Activated T-helper 1 cell treated with Interleukin-2 at 50 U/mL for 16 hours (primary cell): ENCODE measurements at places on chromosomes 7 and 10.

DNA sequence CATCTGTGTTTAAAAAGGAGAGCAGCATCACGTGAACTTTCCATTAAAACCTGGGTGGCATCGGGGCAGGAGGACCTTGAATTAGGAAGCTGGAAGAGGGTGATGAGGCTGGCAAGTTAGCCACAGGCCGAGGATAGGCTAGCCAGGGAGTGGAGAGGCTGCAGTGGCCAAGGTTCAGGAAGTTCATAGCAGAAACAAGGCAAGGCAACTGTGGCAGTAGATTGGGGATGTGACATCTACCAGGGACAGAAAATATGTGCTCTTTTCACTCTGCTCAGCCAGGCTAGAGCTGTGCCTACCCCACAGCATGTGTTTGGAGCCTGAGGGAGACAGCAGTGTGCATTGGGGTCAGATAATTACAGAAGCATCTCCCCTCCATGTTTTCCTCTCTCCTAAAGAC lies 2.2 kb upstream of the INPP5F start:
- DNase-seq = no peak

GRCh38 chr10:126117196-126117595 lies 220.8 kb downstream of the FANK1 start:
- DNase-seq = no peak

GRCh38 chr7:27241189-27242056 lies 1.2 kb upstream of the EVX1 start:
- no peak for DNase-seq

DNA sequence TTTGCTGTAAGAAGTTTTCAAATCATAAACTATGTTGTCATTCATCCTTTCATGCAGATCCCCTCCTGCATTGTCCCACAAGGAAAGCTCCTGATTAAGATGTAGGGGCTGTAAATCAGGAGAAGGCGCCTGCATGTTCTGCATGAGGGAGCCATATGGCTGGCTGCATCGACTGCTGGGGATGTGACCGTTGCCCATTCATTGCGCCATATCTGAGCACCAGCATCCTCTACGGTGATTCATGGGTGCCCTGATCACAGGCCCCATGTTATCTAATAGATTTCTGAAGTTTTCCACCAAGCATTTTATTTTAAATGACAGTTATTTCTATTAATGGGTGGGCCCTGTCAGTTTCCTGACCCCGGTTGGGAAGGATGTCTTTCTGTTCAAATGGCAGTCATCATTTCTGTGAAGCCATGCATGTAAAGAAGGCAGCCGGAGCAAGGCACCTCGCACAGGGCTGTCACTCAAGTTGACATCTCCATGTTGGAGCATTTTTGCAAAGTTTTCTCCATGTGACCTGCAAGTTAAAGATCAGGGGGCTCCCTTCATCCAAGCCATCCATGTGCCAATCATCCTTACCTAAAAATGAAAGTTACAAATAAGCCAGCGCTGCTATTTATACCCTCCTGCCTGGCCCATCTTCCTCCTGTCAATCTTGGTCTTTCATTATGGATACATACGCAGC lies 128.8 kb downstream of the TEX36 start:
- no peak for DNase-seq

- no peak for DNase-seq
Observed at GRCh38 chr10:60417901-60418300, 28.2 kb upstream of the ANK3 start.

DNA sequence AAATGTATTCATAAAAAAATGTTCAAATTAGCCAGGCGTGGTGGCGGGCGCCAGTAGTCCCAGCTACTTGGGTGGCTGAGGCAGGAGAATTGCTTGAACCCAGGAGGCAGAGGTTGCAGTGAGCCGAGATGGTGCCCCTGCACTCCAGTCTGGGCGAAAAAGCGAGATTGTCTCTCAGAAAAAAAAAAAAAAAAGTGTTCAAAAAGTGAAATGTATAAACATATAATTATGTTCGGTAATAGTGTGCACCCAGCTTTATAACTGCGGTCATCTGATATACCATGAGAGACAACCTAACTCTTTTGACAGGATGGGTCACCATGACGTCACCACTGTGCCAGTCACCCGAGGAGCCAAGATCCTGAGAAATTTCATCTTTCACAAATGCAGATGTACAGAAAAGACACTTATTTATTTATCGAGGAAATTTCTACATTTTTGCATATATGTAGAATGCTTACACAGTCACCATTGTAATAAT lies 594 bp upstream of the RP9 start:
- DNase-seq = no peak

- no peak for DNase-seq
Observed at GRCh38 chr10:13865758-13866491, 279.2 kb downstream of the PRPF18 start.

- DNase-seq = peak; percentile 37
Observed at GRCh38 chr7:151432658-151433521, 7.1 kb downstream of the CRYGN start.

DNA sequence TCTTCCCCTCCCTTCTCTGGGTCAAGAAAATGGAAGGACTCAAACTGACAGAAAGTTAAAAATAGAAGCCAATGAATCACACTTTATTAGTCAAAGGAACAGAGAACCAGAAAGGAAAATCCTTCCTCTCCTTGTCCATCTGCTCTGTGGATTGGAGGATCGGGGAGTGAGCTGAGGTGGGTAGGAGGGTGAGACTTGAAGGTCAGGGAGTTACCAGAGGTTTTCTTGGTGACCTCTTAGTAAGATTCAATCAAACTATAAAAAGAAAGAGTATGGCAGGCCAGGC lies 12.2 kb downstream of the TLX1 start:
- DNase-seq = no peak

GRCh38 chr7:115548756-115549155 lies 481.8 kb downstream of the TFEC start:
- no peak for DNase-seq

DNA sequence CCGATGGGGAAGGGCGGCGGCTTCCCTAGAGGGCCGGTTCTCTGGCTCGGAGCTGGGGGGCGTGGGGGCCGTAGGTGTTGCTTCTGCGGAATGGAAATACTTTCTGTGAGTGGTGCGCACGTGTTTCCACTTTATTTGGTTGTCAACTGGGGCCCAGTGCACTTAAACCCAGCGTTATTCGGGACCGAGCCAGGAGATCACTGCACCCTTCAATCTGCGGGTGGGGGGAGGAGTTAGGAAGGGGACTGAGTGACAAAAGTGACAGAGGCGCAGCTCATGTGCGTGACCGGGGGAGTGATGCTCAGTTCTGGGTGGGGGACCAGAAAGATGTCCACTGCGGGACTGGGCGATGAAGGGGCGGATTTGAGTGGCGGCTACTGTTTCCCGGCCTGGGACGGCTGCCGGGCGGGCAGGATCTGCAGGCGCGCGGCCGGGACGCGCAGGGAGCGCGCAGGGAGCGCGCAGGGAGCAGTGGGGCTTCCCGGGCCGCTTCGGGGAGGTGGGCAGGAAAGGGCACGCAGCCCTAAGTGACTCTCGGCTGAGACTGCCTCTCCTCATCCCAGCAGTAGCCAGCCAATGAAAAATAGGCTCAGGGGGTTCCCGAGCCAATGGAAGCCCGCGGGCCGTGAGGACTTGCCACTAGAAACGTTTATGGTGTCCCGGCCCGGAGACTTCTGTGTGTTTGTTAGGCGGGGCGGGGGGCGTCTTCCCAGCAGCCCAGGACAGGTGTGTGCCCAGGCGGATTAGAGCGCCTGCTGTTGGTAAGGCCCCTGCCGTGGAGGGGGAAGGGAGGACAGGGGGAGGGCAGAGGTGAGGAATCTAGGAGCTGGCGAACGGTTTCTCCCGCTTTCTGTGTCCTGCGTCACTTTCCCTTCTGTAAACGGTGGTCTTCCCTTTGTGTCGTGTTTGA lies 54.3 kb upstream of the KDM7A start:
- DNase-seq = peak; percentile 31

GRCh38 chr10:86506062-86506461 lies 15.5 kb downstream of the WAPL start:
- DNase-seq = no peak

DNA sequence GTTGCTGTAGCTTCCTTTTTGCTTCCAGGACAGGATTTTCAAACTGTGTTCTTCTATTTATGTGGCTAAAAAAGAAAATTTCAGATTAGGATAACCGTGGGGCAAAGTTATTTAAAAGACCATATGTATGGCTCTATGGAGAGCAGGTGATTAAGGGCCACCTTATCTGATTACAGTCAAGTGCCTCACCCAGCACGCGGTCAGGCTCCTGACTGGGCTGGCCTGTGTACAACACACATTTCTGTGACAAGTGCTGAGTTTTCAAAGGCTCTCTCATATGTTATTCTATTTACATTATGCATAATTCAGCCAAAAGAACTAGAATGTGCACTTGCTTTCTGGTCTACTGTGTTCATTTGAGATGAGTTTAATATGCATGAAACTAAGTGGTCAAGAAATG lies 547.4 kb downstream of the PHTF2 start:
- DNase-seq = no peak

GRCh38 chr10:86632951-86633350 lies 21.4 kb upstream of the OPN4 start:
- DNase-seq = no peak

DNA sequence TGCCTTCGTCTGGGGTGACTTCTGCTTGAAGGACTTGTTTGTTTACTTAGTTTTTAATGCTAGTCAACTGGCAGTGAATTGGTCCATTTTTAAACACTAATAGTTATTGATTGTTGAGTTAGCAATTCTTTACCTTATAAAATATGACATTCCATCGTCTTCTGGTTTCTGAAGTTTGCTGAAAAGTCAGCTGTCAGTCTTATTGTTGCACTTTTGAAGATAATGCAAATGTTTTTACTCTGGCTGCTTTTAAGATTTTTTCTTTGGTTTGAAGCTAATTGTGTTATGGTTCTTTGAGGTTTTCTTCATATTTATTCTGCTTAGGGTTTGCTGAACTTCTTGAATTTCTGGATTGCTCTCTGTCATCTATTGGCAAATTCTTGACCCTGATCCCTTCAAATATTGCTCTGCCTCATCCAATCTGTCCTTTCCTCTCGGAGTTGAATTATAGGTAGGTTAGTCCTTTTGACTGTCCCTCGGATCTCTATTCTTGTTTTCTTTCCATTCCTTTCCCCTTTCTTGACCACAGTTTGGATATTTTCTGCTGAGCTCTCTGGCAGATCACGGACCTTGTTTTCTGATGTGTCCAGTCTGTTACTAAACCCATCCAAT lies 24.2 kb downstream of the MGMT start:
- DNase-seq = no peak

DNA sequence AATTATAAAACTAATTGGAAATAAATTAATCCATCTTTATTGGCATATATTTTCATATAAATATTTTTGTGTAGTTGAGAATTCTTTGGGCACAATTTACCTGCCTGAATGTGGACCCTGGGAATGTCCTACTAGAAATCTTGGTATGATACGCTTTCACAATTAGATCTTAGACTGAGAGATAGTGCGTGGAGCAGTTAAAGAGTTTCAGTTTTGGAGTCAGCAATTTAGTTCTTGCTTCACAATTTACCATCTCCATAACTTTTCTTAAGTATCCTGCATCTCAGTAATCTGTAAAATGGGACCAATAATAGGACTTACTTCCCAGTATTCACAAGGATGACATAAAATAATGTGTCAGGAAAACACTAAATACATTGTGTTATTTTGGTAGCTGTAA lies 2.0 kb downstream of the MTPN start:
- DNase-seq = no peak

DNA sequence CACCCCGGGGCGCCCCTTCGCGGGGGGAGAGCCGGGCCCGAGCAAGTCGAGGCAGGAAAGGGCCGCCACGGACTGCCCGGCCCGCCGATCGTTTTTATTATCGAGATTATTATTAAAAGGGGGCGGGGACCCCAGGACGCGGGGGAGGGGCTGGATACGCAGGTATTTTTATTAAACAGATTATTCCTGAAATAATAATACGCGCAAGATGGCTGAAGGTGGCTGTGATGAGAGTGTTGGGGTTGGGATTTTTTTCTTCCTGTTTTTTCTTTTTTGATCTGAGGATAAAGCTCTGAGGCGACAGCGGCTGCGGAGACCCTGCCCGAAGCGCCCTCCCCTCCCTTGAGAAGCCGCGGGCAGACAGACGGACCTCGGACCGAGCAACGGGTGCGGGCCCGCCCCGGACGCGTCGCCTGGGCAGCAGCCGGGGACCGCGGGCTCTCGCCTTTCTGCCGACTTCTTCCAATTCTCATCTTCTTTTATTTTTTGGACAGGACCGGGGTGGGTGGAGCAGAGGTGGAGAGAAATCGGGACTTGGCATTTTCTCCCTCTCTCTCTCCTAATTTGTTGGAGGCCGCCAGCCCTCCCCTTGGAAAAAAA lies 1.4 kb upstream of the TRIM8 start:
- DNase-seq = peak; percentile 35

DNA sequence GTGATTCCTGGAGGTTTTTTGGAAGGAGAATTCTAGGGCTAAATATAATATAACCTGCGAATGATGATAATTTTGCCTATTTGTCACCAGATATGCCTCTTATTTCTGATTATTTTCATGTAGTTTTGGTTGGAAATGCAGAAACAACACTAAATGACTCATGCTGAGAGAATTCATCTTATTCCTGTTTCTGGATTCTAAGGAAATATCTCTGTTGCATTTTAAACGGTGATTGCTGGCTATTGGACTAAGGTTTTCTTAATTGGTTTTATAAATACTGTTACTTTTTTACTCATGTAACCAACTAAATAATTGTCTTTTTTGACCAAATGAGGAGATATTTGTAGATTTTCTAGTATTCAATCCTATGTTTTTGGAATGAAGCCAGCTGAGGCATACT lies 204.9 kb upstream of the NPSR1 start:
- no peak for DNase-seq

- DNase-seq = no peak
Observed at GRCh38 chr7:24403557-24403956, 119.6 kb downstream of the NPY start.

GRCh38 chr7:132004529-132004928 lies 448.1 kb upstream of the PODXL start:
- DNase-seq = no peak

DNA sequence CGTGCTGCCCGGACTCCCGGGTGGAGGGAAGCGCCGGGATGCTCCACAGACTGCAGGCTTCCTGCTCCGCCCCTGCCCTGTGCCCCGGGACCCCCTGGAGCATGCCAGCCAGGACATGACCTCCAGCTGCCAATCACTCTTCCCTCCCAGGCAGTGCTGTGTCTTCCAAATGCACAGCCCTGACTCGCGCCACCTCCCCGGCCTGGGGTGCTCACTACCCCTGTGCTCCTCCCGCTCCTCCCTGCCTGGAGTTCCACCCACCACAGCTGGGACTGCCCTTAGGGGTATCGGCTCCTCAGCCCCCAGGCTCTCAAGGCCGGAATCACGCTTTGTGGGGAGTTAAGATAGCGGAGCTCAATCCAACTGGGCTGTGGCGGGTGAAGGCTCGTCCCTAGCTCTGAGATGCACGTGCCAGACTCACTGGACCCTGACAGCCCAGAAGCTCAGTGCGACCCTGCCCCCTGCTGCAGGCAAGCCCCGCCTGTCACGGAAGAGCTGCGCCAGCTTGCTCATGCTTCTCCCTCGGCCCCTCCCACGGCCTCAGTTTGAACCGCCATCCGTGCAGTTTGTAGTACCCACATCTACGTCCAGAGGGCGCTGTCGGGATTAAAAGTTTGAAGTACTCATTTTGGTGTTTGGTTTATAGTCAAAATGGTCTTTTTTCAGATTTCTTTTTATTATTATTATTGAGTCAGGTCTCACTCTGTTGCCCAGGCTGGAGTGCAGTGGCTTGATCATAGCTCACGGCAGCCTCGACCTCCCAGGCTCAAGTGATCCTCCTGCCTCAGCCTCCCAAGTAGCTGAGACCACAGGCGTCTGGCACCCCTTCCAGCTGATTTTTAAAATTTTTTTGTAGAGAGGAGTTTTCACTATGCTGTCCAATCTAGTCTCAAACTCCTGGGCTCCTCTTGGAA lies 142.5 kb upstream of the TCERG1L start:
- no peak for DNase-seq
